Iris pigment epithelial cell (primary cell): ENCODE measurements at places on chromosomes 5 and 9.

DNA sequence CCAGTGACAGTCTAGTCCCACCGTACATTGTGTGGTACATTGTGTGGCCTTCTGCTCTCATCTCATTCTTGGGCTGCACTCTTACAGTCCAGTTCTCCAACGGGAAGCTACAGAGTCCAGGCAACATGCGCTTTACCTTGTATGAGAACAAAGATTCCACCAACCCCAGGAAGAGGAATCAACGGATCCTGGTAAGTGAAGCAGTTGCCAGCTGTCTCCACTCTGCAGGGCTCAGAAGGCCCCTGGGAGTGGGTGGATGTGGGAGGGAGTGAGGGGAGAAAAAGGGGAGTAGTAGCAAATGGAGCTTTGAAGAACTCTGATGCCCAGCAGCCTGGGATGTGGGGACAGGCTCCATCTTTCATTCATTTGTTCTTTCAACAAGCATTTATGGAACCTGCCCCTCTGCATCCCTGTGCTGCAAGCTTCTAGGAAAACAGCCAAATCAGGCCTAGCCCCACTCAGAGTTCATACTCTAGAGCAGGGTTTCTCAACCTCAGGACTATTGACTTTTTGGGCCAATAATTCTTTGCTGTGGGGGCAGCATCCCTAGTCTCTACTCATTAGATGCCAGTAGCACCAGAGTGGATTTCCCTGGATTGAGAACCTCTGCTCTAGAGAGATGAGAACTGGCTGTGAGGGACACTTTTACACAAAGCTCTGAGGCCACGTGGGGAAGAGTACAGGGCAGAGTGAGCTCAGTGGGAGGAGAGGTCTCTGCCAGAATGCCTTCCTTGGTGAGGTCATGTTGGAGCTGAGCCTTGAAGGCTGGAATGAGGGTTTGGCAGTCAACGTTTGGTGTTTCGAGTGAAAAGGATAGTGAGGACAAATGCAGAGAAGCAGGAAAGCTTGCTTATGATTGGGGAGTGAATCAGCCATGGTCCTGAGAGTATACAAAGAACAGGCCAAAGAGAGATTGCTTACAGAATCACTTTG, 1.1 kb downstream of the POLR1E start:
- peak; percentile 97 for DNase-seq

GRCh38 chr5:134989266-134989830, 21.6 kb downstream of the CATSPER3 start:
- DNase-seq, result peak; percentile 77

DNA sequence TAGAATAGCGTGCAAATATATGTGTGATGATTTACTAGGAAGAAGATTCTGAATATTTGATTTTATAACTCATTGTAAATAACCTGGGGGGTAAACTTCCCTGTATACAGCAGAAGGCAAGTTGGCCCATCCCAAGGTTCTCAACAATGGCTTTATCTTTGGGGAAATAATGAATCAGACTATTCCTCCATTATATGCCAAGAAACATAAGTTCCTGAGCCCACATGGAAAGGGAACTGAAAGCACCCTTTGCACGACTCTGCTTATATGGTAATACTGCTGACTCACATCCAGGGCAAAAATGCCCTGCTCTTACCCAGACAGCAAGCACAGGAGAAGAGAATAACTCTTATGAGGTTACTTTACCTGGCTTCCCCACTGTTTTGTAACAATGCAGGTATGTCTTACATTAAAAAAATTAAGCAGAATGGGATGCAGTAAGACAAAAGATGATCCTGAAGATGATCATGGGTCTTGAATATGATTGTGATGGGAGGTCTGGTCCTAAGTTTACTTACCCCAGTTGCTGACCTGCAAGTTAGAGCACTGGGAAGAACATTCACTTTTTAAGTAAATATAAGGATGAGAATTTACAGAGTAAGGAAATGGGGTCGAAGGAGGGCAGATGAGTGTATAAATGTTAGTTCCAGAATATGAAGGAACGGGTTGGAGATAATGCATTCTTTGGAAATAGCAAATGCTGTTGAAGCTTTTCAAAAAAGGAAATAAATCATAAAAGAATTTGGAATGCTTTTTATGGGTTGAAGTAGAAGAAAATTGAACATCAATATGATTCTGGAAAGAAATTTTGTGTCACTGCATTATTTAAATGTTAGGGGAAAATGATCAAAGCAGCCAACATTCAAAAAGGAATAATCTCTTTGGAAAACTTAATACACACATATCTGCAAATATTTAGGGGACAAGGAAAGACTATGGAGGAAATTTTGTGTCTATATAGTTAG, 428.4 kb upstream of the MPDZ start:
- peak; percentile 69 for DNase-seq

- peak; percentile 4 for DNase-seq
Measured at GRCh38 chr9:109411069-109411761, 86.9 kb downstream of the PTPN3 start.
